ENCODE measurements at places on chromosomes 12 and 14. TPM values are rescaled to one million over a fixed set of nuclear protein-coding genes. Genes with fewer than 3 reads are reported as not detected.

SLC6A13 gene
- polyA plus RNA-seq: not detected

GLIPR1L1 gene
- not detected for polyA plus RNA-seq

HOXC4 gene
- 0.37 TPM for polyA plus RNA-seq

SAMD15 gene
- polyA plus RNA-seq: 0.08 TPM

KIF26A gene
- not detected for polyA plus RNA-seq

DPPA3 gene
- polyA plus RNA-seq: not detected

PZP gene
- 0.28 TPM for polyA plus RNA-seq

TM9SF1 gene
- 30.0 TPM for polyA plus RNA-seq

Measured in CD8-positive, alpha-beta memory T cell (primary cell).